H1 (cell line): ENCODE measurements at places on chromosomes 2 and 18.
A peak's percentile ranks its signal among the peaks of the same experiment; 100 is the strongest.

DNA sequence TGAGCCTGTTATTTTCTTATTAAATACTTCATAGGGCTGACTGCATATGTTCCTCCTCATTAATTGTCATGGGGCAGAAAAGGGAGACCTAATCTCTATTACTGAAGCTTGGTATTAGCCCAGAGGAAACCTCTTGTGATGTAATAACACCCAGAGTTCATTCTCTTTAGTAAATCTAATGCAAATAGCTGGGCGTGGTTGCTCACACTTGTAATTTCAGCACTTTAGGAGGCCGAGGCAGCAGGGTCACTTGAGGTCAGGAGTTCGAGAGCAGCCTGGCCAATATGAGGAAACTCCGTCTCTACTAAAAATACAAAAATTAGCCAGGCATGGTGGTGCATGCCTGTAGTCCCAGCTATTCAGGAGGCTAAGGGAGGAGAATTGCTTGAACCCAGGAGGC lies 14.7 kb downstream of the DAW1 start:
- no peak for DNase-seq

DNA sequence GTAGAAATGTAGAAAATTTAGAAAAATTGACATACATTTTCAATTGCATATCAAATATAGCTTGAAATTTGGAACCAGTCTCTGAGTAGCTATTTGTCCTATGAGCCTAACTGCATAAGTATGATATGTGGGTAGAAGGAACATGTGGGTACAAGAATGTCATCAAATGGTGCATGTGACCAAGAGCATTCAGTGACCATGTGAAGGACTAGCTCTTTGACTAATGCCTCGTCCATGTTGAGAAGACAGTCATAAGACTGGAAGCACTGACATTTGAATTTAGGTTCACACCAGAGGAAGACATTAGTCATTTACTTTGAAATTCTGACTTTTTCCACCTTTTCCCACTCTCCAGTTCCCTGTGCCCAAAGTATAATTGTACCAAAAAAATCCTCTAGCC lies 12.6 kb downstream of the MRPL44 start:
- DNase-seq = no peak

DNA sequence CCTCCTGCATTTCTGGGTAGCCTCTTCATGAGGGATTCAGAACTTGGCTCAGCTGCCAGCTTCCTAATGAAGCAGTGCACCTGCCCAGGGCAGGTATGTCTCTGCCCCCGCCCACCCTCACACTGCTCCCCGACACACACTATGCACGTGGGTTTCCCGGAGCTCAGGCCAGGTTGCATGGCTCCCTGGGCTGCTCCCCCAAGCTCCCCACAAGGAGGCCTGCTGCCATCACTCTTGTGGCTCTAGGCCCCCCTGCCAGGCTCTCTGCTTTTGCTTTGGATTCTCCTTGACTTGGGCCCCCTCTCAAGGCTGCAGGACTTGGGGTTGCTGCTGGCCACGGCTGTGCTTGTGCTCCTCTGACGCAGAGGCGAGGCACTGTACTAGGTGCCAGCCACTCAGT lies 43.6 kb downstream of the ADD2 start:
- DNase-seq = peak; percentile 41

DNA sequence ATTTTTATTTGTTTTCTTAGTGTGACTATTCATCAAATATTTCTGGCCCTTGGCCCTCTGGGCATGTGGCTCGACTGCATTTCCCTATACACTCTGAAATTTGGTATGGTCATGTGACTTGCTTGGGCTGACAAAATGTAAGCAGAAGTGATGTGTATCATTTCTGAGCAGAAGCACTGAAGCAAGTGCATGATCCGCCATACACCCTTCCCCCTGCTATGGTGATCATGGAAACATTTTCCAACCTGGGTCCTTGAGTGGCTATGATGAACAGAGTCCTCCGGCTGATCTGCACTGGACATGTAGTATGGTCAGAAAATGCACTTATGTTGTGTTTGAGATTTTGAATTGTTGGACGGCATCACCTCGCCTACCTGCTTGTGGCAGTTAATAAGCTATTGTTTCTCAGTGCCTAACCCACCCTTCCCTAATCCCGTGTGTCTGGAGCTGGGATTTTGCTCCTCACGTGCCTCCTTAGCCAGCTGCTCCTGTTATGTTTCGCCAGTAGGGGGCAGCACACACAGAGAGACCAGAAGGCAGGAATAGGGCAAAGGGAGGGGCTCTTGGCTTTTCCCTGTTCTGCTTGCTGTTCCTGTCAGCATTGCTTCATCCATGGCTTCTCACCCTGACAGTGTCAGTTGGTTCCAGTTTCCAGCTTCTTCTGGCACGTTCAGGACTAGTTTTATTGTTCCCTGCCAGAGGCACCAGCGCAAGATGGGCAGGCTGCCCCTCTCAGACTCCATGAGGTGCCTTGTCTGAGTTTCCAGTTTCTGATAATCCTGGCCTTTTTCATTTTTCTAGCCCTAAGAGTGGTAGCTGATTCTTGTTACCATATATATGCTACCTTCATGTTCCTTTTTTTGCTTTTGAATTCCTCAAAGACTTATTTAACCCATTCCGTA lies 207.4 kb downstream of the ARL6IP6 start:
- DNase-seq = peak; percentile 49

DNA sequence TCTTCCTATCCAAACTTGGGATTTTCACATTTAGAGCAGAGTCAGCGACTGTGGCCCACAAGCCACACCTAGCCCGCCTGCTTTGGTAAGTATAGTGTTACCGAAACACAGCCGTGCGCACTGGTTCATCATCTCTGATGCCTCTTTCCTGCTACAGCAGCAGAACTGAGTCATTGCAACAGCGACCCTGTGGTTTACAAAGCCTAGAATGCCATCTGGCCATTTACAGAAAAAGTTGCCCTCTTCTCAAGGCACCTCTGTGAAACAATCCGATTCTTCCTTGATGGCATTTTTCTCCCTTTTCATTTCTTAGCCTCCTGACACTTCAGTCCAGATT lies 10.7 kb upstream of the IAH1 start:
- no peak for DNase-seq

- no peak for DNase-seq
Observed at GRCh38 chr2:195477996-195478382, 179.0 kb upstream of the SLC39A10 start.
